RWPE2 (cell line): ENCODE measurements at places on chromosomes 12 and 14.

GRCh38 chr12:18552829-18553228, 185.0 kb downstream of the PLCZ1 start:
- no peak for DNase-seq

- no peak for DNase-seq
Measured at GRCh38 chr12:120844768-120845449, 59.2 kb downstream of the SPPL3 start.

GRCh38 chr14:63269561-63270225, 49.0 kb downstream of the GPHB5 start:
- no peak for DNase-seq

DNA sequence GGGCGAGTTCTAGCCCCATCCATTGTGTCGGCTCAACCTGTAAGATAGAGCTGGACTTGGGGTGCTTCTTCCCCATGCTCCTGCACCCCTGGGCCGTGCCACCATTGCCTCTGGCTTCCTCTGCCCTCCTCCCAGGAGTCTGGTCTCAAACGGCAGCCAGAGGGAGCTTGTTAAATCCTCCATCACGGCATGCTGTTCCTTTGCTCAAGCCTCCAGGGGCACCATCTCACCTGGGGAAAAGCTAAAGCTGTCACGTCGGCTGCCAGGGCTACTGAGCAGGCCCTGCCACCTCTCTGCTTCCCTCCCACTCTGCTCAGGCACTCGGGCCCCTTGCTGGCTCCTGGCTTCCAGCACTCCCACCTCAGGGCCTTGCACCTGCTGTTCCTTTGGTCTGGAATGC, 140.4 kb downstream of the RBM19 start:
- no peak for DNase-seq

DNA sequence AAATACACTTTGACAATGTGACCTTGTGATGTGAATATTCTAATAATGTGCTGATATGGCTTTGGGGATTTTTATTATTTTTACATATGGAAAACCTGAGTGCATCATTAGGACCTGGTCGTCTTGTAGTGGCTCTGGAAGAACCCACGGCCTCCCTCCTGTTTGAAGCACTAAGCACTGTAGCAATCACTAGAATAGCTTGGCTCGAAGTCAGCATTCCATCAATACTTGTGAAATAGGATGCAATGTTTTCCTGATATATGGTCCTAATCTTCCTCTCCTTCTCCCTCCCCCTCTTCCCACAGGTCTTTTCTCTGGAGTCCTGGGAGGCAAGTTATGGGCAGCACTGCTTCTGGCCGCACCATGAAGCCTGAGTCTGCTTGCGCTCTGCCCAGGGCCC, 71.9 kb downstream of the NRXN3 start:
- no peak for DNase-seq

- DNase-seq: no peak
Measured at GRCh38 chr12:86727160-86727559, 471.0 kb upstream of the MGAT4C start.

GRCh38 chr12:110224379-110225304, 56.4 kb upstream of the ATP2A2 start:
- DNase-seq: no peak

DNA sequence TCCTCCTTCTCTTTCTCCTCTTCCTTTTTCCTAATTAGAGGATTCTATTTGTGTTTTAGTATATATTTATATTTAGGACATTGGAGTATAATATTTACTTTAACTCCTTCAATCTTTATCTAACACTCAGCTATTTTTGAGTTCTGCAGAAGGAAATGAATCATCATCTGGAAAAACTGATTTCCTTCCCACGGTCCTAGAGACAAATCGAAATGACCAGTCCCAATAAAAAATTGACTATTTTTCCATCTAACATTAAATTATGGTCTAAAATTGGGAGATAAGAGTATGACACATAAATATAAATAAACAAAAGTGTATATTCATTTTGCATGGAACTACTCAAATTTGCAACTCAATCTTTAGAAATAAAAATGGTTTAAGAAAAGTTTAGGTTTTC, 167.4 kb downstream of the TMTC3 start:
- no peak for DNase-seq

- DNase-seq: no peak
Measured at GRCh38 chr12:3476403-3476802, 14.6 kb upstream of the PRMT8 start.

DNA sequence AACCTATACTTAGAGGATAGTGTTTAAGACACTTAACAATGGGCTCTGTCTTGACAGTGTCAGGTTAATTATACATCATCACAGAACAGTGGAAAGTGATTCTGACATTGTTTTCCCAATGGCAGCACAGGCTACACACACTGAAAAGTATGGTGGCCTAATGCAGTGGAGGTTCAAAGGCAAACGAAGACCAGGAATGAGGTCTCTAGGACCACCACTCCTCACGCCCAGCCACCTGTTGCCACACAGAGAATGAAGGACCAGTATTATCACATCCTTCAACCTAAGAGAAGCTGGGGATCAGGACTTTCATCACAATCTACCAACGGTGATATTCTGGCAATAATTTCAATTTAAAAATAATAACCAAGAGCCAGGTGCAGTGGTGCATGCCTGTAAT, 34.5 kb upstream of the CDK2AP1 start:
- no peak for DNase-seq

GRCh38 chr12:20314328-20314727, 54.0 kb upstream of the PDE3A start:
- no peak for DNase-seq

- no peak for DNase-seq
Measured at GRCh38 chr14:52081964-52082363, 13.1 kb upstream of the NID2 start.

DNA sequence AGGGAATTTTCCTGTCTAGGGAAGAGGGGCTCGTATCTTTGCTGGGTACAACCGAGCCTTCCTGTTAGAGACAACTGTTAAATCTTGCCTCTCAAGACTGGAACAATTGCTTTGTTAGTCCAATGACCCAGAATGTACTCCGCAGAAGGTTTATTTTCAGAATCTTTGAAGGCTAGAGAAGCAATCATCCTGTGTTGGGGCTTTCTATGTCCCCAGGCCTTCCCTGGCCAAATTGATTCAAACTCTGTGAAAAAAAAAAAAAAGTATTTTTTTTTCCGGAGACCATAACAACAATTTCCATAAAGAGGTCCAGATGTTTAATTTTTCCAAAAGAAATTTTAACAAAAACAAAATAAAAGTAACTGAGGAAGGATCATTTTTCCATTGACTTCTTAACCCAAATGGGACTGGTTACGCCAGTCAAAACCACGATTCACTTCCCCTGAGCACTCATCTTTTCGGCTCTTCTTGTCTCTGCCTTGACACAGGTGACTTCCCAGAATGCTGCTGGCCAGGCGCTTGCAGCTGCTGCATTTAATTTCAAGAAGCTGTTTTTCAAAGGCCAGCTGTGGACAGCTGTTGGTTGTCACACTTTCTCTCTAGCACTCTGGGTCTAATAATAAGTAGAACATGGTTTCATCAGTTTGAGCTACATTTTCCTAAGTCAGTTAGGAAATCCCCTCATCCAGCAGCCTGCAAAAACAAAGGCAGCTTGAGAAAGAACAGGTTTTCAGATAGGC, 81.6 kb upstream of the MANSC4 start:
- no peak for DNase-seq

DNA sequence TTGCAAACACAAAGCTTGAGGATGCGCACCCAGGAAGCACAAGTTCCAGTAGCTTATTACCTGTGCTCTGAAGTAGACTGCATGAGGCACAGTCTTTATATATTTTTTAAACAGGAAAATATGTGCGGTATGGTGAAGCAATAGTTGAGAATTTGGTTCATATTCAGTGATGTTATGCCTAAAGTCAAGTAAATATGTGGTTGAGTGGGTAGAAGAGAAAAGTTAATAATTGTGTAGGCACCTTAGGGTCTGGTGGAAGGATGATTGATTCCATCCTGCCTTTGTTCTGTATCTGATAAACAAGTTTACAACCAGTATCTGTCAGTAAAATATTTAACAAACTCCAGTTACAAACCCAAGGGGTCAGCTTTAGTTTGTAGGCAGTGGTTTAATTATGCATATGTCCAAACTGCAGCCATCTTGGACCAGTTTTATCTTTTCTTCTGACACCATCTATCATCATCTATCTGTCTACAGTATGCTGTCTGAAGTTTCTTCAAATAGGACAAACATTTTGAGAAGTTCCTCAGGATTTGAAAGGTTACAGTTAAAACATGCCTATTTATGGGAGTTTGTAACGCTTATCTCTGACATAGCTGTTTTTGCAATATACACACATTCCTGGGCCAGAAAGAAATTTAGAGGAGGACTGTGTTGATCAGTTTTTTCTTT, 10.8 kb downstream of the SINHCAF start:
- no peak for DNase-seq

GRCh38 chr14:49861699-49862088, 9.1 kb upstream of the NEMF start:
- DNase-seq: no peak

- DNase-seq: no peak
Measured at GRCh38 chr12:62978768-62979167, 43.8 kb upstream of the PPM1H start.

- peak; percentile 70 for DNase-seq
Measured at GRCh38 chr14:101235335-101236103, 325.8 kb upstream of the DIO3 start.

GRCh38 chr12:27385766-27386564, 53.3 kb downstream of the BMAL2 start:
- no peak for DNase-seq

- no peak for DNase-seq
Measured at GRCh38 chr14:24674204-24674970, 40.4 kb upstream of the GZMB start.

- no peak for DNase-seq
Measured at GRCh38 chr12:58980768-58981167, 60.5 kb upstream of the LRIG3 start.

DNA sequence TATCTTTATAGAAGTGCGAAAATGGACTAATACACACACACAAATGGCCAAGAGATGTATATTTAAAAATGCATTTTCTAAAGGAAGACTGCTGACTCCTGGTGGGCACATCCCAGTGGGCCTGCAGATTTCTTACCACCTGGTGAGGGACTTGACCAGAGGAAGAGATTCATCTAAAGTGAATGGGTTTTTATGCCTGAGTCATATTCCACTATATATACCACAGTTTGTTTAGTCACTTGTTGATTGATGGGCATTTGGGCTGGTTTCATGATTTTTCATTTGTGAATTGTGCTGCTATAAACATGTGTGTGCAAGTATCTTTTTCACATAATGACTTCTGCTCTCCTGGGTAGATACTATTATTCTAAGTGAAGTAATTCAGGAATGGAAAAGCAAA, 277.3 kb downstream of the SLC16A7 start:
- no peak for DNase-seq

- DNase-seq: peak; percentile 65
Measured at GRCh38 chr12:20212658-20213555, 155.4 kb upstream of the PDE3A start.

- no peak for DNase-seq
Measured at GRCh38 chr14:35215110-35215813, 76.9 kb upstream of the PSMA6 start.

- DNase-seq: no peak
Measured at GRCh38 chr12:30796313-30796780, 41.6 kb upstream of the CAPRIN2 start.

GRCh38 chr14:55545779-55546178, 34.2 kb upstream of the KTN1 start:
- no peak for DNase-seq

GRCh38 chr14:23785208-23785607, 149.0 kb downstream of the DHRS2 start:
- no peak for DNase-seq

DNA sequence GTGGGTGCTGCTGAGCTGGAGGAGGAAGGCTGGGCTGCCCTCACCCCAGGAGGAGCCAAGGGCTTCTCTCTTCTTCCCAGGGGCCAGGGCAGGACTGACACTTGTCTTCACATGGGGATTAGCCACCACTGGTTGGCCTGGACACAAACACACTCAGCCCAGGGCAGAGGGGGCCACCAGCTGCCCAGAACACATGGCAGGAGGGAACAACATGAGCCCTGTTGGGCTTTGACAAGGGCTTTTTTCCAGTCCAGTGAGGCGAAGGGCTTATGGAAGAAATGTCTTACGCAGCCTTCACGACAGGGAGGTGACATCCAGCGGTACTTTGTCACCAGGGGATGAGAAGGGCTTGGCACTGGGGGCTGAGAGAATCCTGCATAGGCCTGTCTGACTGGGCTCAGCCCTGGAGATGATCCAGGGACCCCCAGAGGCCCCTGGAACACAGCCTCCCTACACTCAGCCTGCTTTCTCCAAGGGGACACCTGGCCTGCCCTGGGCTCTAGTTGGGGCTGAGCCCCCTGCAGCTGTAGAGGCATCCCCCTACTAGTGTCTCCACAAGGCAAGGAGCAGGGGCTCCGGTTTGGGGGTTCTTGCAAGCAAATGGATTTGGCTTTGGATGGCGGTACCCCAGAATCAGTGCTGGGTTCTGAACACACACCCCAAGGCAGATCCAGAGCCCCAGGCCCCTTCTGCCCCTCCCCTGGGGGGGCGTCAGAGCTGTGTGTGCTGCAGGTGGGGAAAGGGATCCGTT, 18.9 kb downstream of the ARL6IP4 start:
- DNase-seq: no peak

- no peak for DNase-seq
Measured at GRCh38 chr12:19246933-19247332, 117.4 kb downstream of the PLEKHA5 start.

GRCh38 chr12:88445705-88446394, 134.4 kb downstream of the KITLG start:
- DNase-seq: no peak

- DNase-seq: no peak
Measured at GRCh38 chr12:14716848-14717444, 20.5 kb upstream of the GUCY2C start.
